ENCODE measurements at places on chromosomes 5 and 9.

DNA sequence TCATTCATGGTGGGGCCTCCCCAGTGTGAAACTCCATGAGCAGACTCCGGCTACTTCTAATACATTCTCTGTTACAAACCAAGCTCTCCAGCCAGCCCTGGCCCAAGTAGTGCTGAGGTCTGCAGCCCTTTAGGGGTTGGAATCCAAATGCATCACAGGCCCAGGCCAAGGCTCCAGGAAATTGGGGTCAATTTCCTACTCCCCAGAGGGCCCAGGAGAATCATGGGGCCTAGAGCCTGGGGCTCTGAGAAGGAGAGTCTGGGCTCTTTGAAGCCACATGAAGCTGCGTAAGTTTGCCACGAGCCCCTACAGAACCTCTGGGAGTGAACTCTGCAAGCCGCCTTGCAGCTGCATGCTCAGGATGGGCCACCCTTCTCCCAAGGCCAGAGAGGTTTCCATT, 206.4 kb downstream of the PAPPA start:
- no peak for DNase-seq

DNA sequence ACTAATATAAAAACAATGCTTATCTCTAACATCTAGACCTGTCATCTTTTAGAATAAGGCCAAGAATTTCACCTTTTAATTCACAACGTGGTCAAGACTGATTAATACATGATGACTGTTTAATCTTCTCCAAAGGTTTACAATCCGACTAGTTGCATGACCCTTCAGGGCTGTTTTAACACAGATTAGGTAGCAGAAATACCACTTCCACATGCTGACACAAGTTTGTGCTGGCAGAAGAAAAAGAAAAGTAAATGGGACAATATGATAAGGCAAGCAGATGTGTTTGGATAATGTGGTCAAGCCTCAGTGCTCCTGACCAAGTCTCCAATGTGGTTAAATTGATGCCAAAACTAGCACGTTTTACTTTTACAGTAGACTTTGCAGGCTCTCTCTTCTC, 31.1 kb downstream of the SEMA6A start:
- no peak for DNase-seq

GRCh38 chr5:102483736-102484135, 15.1 kb downstream of the SLCO6A1 start:
- no peak for DNase-seq

DNA sequence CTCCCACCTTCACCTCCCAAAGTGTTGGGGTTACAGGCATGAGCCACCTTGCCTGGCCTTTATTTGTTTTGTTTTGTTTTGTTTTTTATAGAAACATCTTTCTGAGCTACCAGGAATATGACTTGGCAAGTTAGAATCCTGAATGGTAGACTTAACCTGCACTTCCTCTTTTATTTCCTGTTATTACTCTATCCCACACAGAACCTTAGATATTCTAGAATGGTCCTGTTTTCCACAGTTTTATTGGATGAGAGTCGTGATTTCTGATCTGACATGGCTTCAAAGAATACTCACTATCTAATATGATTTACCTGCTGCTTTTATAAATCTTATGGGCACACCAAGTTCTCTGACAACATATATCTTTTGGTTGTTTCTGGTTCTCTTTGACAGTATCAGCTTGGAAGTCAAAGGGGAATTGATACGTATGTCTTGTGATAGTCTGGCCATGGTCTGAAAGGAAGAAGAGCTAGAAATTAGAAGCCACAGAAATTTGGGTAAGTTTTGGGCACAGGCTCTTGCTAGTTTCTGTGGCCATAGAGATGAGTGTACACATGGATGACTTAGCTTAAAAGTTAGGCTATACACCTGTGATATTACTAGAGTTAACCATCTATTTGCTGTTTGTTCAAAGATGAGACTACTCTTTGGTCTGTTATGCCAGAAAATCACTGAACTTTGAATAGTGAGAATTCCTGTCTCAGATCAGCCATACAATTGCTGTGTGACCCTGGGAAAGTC, 4.7 kb upstream of the PANK3 start:
- DNase-seq, result no peak

GRCh38 chr9:21669701-21670100, 132.7 kb upstream of the MTAP start:
- no peak for DNase-seq

Data from CD4-positive, alpha-beta T cell treated with Interleukin-12 subunit alpha and Interleukin-12 subunit beta, for 1 hour (primary cell).